ENCODE measurements at places on chromosomes 5 and 9. TPM values are rescaled to one million over a fixed set of nuclear protein-coding genes. Genes with fewer than 3 reads are reported as not detected.

IL33 gene
- 0.06 TPM for total RNA-seq

GRCh38 chr5:30100929-30101328, 1092.6 kb upstream of the CDH6 start:
- no peak for DNase-seq

- peak; percentile 91 for DNase-seq
These were observed 35.6 kb downstream of the RASEF start for GRCh38 chr9:83027153-83027891.

CD74 gene
- total RNA-seq = not detected

DNA sequence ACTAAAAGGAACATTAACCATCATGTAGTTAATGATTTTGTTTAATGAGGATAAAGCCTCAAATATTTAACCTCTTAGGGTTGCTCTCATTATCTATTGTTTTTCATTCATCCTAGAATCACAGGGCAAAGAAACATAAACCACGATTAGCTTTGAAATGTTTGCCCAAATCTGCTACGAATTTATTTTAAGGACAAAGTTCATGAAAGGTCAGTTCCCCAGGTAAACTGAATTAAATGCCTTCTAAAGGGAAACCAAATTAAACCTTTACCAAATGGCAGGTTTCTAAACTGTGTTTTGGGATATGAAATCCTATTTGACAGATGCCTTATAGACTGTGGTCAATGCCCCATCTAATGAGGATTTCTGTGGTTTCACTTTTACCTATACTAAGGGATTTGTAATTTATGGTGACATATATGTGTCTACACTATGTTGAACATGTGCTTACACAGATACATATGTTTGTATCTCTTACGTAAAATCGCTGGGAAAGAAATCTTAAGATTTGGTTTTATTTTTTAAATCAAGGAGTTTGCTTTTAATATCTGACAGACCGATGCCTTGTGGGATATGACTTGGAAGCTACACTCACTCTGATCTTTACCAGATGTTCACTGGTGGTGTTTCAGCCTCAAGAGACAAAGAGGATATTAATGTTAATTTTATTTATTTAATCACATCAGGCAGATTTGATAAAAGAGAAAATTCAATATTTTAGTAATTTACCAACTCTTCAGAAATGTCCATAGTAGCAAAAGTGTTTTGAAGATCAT, 188.4 kb downstream of the GLIS3 start:
- DNase-seq = no peak

DNA sequence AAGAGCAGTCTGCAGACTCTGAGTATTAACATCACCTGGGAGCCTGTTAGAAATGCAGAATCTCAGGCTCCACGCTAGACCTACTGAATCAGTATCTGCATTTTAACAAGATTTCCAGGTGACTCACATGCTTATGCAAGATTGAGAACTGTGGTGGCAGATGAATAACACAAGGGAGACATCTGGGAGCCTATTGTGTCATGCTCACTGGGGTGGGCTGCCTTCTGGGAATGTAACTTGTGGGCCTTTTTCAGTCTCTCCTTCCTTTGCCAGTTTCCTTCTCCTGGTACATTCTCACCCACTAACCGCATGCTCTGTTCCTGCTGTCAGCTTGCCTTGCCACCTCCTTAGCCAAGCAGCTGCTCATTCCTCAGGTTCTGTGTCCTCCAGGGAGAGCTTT, 176.6 kb upstream of the C9orf72 start:
- DNase-seq = no peak

DNA sequence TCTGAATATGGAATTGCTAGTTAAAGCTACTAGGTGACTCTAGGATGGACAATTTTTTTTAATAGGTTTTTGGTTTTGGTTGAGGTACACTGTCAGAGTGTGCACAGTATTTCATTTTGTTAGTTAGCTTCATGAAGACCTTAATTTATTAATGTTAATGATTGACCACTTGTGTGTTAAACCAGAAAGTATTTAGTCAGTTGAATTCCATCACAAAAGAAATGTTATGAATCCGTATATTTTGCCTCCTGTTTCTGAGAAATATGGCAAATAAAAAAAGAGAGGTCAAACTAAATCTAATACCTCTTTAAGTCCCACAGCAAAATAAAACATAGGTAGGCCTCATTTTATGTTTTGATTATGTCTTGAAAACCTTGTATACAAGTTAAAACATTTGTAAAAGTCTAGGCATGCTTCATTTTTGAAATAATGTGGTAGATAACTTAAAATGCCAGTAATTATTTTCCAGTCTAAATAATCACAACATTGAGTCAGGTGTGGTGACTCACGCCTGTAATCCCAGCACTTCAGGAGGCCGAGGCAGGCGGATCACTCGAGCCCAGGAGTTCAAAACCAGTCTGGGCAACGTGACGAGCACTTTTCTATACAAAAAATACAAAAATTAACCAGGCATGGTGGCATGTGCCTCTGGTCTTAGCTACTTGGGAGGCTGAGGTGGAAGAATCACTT, 50.8 kb downstream of the ITGA1 start:
- DNase-seq = peak; percentile 84

DNA sequence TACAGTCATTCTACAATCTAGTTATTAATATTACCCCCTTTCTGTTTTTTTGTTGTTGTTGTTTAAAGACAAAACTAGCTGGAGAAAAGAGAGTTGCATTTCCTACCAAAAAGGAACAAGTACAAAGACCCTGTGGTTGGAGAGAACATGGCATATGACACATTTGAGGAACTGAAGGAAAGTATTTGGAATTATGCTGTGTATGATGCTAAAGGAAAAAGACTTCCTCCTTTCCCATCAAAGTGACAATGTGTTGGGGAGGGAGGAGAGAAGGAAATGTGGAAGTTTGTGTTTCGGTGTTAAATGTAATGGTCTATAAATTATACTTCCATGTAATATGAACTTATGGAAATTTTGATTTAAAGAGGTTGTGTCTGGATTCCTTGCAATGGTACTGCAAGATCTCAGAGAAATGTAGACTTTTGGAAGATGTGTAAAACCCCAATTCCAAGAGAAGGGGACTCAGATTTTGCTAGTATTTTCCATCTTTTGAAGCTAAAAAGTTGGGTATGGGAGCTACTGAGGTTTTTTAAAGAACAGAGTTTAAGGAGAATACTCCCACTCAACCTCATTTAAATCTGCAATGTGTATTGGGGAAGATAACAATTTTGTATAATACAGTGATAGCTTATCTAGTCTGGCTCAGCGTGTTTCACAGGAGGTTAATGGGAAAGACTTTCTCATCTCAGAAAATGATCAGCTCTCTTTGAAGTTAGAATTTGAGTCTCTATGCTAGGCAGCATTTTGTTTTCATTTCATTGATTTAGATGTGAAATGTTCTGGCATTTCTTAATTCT, 15.4 kb upstream of the TNFSF8 start:
- DNase-seq = no peak

GRCh38 chr9:6692881-6693361, 47.4 kb upstream of the GLDC start:
- no peak for DNase-seq

DNA sequence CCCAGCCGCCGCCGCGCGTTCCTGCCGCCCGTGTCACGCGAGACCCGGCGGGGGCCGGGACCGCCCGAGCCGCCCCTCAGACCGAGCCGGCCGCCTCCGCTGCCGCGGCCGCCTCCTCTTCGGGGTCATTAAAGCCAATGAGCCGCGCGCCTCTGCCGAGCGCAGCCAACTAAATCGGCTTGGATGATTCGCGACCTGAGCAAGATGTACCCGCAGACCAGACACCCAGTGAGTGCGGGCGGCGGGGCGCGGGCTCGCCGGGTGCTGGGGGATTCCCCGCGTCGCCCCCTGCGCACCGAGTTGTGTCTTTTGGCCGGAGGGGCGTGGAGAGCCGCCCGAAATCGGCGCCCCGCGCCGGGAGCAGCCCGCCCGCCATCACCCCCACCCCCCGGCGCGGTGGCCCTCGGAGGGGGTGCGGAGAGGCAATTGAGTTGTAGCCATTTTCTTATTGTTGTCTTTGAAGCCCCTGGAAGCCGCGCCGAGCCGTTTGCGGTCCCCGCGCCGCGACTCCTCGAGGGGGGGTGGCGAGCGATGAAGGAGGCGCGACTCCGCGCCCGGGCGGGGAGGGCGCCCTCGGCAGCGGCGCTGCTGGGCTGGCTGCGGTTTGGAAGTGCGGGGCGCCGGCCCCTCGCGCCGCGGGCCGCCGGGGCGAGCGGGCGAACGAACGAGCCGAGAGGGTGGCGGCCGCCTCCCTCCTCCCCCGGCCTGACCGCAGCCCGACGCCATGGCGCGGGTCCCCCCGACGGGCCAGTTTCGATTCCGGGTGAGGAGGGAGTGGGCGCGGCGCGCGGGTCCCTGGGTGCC, 1.0 kb downstream of the TLE4 start:
- peak; percentile 60 for DNase-seq

DOCK8 gene
- total RNA-seq = 1.3 TPM

- no peak for DNase-seq
These were observed 216.4 kb downstream of the CDH10 start for GRCh38 chr5:24428345-24428744.

GRCh38 chr5:38725371-38725865, 120.4 kb upstream of the OSMR start:
- DNase-seq = no peak

DNA sequence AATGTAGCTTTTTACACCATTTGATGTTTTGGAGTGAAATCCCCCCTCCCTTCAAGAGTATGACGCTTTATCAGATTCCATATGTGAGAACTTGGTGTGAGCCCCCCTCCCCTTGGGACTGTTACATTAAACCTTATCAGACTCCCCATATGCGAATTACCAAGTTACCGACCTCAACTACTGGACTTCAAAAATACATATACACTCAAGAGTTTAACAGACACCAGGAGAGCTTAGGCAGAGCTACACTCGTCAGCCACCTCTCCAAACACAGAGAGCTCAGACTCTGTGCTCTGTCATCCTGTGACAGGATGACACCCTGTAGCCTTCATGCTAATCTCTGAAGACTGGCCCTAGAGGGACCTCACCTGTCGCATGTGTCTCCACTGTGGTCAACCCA, 50.2 kb downstream of the FAM114A2 start:
- DNase-seq = no peak

CCDC192 gene
- total RNA-seq = not detected

DNA sequence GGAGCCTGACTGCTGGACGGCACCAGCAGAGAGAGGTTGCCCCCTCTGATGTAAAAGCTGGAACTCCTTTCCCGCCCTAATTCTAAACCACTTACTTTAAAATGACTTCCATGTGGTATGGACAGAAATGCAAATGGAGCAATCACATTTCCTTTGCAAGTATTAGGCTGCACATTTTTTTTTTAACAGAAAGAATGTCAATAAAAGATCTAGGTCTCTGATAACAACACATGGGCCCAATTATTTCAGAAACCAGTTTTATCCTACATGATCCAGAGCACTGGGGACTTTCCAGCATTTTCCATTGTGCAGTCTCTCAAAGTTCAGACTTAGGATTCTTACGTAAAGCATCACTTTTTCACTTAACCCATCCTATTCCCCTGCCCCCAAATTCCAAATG, 203.7 kb downstream of the NXNL2 start:
- peak; percentile 35 for DNase-seq

DNA sequence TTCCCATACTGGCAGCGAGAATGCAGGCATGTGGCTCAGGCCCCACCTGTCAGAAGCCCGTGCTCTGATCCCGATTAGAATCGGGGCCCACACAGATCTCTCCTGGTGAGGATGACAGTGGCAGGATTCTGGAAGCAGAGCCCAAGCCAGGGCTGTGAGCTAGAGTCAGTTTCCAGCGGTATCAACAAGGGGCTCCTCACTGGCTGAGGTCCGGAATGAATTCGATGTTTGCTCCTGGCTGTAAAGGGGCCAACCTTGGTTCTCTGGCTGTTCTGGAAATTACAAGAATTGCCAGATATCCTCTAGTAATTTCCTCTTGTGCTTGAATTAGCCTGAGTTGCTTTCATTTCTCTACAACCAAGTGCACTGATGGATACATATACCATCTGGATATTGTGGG, 129.1 kb upstream of the SPRY4 start:
- DNase-seq = no peak

DNA sequence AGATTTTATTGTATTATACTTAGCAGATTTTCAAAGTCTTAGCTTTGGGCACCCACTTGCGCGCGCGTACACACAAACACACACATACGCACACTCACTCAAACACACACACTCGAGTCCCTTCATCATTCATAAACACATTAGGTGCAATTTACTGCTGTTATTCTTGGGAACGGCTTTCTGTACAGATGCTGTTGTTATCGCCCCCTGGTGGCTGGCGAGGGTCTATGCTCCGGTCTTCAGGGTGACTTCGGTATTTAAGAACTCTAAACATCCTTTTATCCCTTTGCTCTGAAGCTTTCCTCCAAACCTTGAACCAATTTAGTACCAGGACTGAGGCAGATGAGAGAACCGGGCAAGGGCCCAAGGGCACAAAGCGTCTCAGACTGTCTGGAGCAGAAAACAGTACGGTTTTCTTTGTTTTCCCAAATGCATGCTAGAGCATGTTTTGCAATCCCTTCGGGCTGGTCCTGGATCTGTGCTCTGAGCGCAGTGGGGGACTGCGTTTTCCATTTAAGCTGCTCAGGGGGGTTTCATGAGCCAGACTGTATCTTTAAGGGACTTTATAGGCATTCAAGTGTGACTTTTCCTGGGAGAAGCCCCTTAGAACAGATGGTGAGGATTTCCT, 1.7 kb upstream of the SLIT3 start:
- DNase-seq = peak; percentile 82

OBP2B gene
- not detected for total RNA-seq

MBLAC2 gene
- total RNA-seq = 4.1 TPM

- peak; percentile 100 for DNase-seq
These were observed 50.4 kb upstream of the STXBP1 start for GRCh38 chr9:127561491-127562278.

DNA sequence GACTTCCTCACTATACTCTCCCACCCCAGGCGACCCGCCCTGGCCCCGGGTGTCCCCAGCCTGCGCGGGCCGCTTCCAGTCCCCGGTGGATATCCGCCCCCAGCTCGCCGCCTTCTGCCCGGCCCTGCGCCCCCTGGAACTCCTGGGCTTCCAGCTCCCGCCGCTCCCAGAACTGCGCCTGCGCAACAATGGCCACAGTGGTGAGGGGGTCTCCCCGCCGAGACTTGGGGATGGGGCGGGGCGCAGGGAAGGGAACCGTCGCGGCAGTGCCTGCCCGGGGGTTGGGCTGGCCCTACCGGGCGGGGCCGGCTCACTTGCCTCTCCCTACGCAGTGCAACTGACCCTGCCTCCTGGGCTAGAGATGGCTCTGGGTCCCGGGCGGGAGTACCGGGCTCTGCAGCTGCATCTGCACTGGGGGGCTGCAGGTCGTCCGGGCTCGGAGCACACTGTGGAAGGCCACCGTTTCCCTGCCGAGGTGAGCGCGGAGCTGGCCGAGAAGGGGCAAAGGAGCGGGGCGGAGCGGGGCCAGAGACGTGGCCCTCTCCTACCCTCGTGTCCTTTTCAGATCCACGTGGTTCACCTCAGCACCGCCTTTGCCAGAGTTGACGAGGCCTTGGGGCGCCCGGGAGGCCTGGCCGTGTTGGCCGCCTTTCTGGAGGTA, 2.1 kb downstream of the CA9 start:
- DNase-seq = no peak

GRCh38 chr9:33197279-33198152, 30.4 kb upstream of the B4GALT1 start:
- DNase-seq = no peak

- peak; percentile 56 for DNase-seq
These were observed 103.4 kb upstream of the GNA14 start for GRCh38 chr9:77751341-77752091.

MGAT4B gene
- 52.9 TPM for total RNA-seq

GPX3 gene
- total RNA-seq = 13.1 TPM
